ENCODE measurements at places on chromosomes 11 and 22. TPM values are rescaled to one million over a fixed set of nuclear protein-coding genes. Genes with fewer than 3 reads are reported as not detected.

The YPEL1 gene
- total RNA-seq: 5.8 TPM

The UPK3A gene
- not detected for total RNA-seq

The MB gene
- total RNA-seq: 21.4 TPM

The GGTLC3 gene
- not detected for total RNA-seq

The PIWIL4 gene
- 6.2 TPM for total RNA-seq

The TMPRSS6 gene
- total RNA-seq: 0.59 TPM

The ROM1 gene
- total RNA-seq: 1.5 TPM

The SLC37A2 gene
- total RNA-seq: 10.3 TPM

The C11orf16 gene
- not detected for total RNA-seq

- DNase-seq: no peak
Observed at GRCh38 chr11:1256257-1257045, 33.6 kb downstream of the MUC5B start.

DNA sequence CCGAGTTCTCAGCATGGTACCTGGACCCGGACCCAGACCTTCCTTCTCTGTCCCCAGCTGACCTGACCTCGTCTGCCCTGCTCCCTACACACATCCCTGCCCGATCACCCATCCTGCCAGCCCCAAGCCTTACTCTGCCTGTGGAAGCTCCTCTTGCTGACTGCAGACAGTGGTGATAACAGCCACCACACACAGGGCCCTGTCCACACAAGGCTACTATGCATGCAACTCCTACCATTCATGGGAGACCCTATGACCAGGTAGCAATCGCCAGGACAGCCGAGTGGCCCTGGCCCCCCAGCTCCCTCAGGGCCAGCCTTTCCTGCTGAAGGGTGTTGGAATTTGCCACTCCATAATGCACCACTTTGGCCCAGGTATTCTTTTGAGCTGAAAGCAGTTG lies 233.6 kb downstream of the BRD1 start:
- DNase-seq: no peak

DNA sequence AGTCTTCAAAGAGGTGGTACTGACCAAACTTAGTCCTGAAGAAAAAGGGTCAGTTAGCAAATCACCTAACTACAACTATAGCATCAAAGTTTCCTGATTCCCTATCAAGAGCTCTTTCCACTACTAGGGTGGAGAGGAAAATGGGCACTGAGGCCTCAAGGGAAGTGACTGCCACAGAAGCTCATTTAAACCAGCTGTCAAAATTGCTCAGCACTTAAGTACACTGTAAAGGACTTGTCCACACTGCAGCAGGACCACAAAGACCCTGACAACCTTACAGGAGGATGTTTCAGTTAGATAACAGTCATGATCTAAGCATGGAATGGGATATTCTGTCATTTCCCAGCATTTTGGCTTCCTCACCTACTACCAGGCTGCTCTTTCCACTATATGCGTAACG lies 33.0 kb downstream of the FAM168A start:
- DNase-seq: no peak

DNA sequence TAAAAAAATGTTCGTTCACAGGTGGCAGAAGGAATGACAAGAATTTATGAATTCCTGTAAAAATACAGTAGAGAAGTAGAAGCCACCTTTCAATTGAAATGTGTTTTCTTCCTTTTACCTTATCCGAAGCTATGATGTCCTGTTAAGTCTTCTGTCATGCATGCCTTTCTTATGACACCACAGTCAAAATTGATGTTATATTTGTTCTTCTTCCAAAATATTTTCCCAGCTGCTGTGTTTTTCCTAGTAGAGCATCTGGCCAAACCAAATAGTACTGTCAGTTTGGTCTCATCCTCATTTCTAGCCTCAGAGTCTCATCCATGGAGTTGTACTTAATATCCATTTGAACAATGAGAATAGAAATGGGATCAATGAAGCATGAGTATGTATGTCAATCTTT lies 206.1 kb downstream of the PGR start:
- DNase-seq: peak; percentile 16

GRCh38 chr11:96178049-96178886 lies 164.7 kb downstream of the MAML2 start:
- DNase-seq: no peak

DNA sequence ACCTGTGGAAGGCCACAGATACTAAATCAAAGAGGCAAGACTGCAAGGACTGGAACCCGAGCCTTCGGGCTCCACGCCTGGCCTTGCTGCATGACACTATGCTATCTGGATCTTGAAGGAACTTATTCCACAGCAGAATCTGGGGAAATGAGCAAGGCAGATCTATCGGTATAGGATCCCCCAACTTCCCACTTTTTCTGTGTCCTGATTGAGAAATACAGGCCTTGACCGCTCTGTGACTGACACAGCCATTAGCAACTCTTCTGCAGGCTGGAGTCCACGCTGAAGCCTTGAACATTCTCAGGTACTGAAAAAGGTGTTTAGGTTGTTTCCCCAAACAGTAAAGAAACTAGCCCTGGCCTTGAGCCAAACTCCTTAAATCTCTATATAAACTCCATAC lies 241.2 kb upstream of the NARS2 start:
- no peak for DNase-seq

DNA sequence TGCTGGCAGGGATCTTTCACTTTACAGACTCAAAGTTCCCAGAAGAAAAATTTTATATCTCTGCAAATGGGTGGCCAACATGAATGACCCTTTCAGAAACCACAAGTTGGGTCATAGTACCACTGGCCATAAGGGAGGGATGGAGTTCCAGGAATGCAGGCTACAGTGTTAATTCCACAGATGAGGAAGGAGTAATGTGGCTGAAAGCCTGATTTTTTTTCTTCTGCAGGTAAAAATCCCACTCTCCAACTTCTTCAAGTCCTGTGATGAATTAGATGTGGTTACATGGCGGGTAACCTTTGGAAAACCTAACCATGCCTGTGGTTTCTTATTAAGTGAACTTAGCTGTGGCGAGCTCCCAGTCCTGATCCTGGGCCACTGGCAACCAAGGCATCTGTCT lies 103.2 kb downstream of the SLC1A2 start:
- DNase-seq: no peak

- no peak for DNase-seq
Observed at GRCh38 chr22:26681395-26681821, 24.0 kb downstream of the MIAT start.

DNA sequence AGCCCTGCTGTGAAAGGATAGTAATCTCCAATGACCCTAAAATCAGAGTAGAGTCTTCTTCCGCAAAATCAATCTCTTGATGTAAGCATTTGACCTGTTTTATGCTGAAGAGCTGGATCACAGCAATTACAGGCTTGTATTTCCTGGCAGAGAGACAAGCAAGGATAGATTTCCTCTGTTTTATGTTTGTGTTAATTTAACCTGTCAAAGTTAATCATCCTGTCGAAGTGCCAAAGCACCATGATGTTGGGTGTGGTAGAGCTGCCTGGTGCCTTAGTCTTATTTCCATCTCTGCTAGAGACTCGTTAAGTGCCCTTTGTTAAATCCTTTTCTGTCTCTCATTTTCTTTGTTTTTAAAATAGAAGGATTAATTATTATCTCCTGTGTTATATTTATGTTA lies 248.1 kb downstream of the CNTN5 start:
- DNase-seq: no peak

GRCh38 chr11:67600324-67601029 lies 6.3 kb upstream of the NDUFV1 start:
- DNase-seq: no peak

- no peak for DNase-seq
Observed at GRCh38 chr11:65918211-65919140, at the start of gene C11orf68. Gene C11orf68 (minus strand): TSS chr11:65919062. CDS start chr11:65919031, 31 bp downstream.

- no peak for DNase-seq
Observed at GRCh38 chr11:11430431-11430830, 77.4 kb upstream of the CSNK2A3 start.
